ENCODE measurements at places on chromosomes 5 and 9.

DNA sequence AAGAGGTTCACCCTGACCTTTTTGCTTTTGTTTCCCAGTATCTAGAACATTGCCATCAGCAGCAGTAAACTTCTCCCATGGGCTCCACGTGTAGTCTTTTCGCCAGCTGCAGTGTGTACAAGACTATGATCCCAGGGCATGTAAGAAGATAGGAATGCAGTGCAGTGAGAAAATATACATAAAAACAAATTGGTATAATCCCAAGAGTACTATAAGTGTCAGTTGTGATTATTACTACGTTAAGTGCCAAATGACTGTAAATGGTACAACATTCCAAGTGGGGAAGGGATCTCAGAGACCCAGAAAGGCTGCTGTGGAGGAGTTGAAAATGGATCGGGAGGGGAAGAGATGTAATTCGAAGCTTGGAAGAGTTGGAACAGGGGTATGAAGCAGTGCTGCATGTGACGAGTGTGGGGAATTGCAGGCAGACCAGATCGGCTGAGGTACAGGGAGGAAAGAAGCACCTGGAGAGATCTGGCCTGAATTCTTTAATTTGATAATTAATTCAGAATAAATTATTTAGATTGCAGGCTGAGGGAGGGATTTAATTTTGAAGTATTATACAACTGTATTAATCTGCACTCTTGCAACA, 95.1 kb downstream of the FBXL7 start:
- no peak for DNase-seq

DNA sequence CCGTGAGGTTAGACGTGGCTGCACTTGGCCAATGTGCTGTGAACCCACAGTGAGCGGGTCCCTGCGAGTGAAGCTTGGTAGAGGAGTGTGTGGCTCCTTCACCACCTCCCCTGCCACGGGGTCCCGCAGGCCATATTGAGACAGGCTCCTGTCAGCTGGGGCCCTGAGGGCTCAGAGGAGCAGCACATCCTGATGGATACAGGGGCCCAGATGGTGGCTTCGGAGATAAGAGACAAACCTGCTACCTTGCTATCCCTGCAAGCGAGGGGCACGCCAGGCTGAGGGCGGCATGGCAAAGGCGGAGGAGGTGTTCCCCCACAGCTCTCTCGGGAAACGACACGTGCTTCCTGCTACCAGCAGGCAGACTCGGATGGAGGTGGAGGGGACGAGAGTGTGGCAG, 33.1 kb downstream of the SLC6A3 start:
- no peak for DNase-seq

DNA sequence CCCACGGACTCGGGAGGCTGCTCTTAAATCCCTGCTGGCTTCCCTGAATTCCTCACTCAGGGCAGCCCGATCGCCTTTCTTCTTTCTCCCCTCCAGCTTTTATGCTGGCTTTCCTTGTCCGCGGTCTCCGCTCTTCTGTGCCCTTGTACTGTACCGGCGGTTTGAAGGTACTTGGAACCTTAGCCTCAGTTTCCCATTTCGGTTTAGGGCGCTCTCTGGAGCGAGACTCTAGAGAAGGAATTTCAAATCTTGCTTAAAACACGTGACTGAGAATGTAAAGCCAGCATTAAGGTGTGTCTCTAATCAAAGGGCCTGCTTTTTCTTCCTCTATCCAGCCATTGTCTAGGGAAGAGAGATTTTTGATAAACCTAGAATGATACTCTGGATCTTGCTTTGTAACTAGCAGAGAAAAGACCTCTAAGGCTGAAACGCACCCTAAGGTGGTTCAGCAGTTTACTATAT, 650 bp downstream of the GPR107 start:
- no peak for DNase-seq

GRCh38 chr5:108763222-108763916, 15.7 kb downstream of the FER start:
- no peak for DNase-seq

DNA sequence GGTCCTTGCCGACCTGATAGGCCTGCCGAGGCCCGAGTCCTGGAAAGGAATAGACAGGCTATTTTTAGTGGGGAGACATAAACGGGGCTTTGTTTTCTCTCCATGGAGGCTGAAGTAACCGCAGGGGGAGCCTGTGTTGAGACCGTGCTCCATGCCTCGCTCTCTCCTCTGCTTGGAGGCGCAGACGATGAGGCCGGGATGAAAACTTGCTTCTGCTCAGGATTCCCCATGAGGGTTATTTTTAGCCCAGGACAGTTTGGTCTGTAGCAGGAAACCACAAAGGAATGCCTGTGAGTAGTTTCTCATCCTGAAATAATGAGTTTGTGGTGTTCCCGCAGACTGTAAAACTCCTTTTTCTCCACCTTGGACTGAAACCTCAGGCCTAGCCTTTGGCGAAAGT, 81.9 kb upstream of the RARS1 start:
- DNase-seq: no peak

GRCh38 chr9:126682928-126683697, 69.4 kb downstream of the LMX1B start:
- DNase-seq: no peak

DNA sequence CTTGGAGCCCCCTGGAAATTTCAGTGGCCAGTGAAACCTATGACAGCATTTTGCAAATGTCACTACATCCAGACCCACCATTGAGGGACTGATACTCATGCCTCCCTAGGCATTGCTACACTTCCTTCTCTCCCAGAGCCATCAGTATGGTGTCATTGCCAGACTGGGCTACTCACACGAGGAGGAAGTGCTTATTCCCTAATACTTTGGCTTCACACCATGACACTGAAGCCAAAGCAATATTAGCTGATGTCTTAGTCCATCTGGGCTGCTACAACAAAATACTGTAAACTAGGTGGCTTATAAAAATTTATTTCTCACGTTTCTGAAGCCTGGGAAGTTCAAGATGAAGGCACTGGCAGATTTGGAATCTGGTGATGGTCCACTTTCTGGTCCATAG, 22.6 kb downstream of the TRPM3 start:
- DNase-seq: no peak

GRCh38 chr5:9284781-9285307, 261.0 kb downstream of the SEMA5A start:
- no peak for DNase-seq

GRCh38 chr9:119861842-119862241, 492.6 kb upstream of the BRINP1 start:
- no peak for DNase-seq

DNA sequence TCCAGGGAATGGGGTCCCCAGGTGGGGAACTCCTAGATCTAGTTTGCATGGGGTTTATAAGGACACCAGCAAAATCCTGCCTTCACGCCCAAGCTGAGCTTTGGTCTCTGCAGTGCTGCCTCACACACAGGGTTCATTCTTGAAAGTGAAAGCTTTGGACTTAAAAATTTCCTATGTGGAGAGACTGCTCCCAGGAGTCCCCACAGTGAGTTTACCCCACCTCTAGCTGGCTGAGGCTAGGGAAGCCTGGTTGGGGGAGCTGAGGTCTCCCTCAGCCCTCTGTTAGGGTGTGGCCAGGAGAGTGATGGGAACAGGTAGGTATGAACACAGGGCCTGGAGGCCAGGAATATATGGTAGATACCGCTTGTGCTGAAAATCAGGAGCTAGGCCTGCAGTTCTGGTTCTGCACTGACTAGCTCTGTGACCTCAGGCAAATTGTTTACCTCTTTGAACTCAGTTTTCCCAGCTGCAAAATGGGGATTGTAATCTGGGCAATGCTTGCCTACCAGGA, 41.5 kb upstream of the LARP1 start:
- no peak for DNase-seq

- no peak for DNase-seq
Measured at GRCh38 chr9:137789295-137789895, 88.2 kb upstream of the CACNA1B start.

- DNase-seq: no peak
Measured at GRCh38 chr9:132854832-132855231, 23.3 kb downstream of the AK8 start.

Measured in GF-D8 (cell line).